Naive thymus-derived CD4-positive, alpha-beta T cell (primary cell): ENCODE measurements at places on chromosomes 4 and X. TPM values are rescaled to one million over a fixed set of nuclear protein-coding genes. Genes with fewer than 3 reads are reported as not detected.

DNA sequence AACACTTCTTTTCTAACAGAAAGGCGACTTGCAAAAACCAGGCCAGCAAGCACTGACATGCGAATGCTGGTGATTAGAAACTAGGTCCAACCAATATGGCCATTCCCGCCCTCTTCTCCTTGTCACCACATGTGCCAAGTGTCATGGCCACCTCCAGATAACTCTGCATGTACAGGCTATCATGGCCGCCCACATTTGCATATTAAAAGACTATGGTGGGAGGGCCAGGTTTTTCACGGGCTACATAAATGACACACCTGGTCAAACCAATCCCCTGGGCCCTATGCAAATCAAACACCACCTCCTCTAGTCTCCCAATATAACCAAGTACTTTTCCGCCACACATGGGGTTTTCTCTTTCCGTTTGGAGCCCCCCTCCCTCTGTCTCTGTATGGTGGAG, 40.1 kb downstream of the NUDT11 start:
- no peaks in the 10 kb centered on the region for H3K36me3 ChIP-seq
- no peak for DNase-seq
- H3K27ac ChIP-seq, result no peak overlapping the region
- no peaks in the 10 kb centered on the region for H3K27me3 ChIP-seq

- H3K4me1 ChIP-seq, result no peaks in the 10 kb centered on the region
- no peak for DNase-seq
- no peak overlapping the region for H3K4me3 ChIP-seq
- H3K27me3 ChIP-seq, result no peaks in the 10 kb centered on the region
Measured at GRCh38 chr4:108426493-108426892, 193.9 kb upstream of the RPL34 start.

- H3K27me3 ChIP-seq, result no peaks in the 10 kb centered on the region
- H3K27ac ChIP-seq, result no peak overlapping the region
- H3K4me3 ChIP-seq, result no peak overlapping the region
- H3K36me3 ChIP-seq, result no peaks in the 10 kb centered on the region
- DNase-seq, result no peak
Measured at GRCh38 chr4:141140391-141141200, 7.3 kb upstream of the RNF150 start.

DNA sequence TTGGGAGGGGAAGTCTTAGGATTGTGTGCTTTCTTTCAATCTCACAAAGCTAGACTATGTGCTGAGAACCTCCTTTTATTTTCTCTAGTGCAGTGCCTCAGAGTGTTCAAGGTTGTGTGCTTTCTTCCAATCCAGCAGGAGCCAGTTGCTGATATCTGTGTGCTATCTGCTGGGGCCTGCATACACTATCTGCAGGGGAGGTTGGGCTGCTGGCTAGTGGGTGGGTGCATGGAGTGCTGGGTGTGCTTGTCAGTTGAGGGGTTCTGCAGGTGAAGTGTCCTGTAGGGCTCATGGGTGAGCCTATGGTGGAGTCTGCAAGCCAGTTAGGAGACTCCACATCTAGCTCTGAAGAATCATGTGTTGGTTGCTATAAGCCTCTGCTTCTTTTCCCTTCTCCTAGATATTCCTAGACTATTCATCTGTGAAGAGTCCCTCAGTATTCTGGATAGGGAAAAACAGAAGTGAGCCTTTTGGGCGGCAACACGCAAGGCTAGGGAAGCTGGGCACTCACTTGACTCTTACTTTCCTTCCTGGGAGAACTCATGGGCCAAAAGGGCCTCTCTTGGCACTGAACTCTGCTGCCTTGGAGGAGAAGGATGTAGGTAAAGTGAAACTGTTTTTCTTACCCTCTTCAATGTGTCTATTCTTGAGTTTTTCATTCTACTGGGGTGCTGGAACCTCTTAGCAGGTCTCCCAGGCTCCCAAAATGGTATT, 8.0 kb upstream of the CISD2 start:
- H3K36me3 ChIP-seq, result no peaks in the 10 kb centered on the region
- no peak overlapping the region for H3K4me3 ChIP-seq
- no peak for DNase-seq
- H3K27ac ChIP-seq, result no peak overlapping the region
- no peaks in the 10 kb centered on the region for H3K4me1 ChIP-seq

- H3K27me3 ChIP-seq, result no peaks in the 10 kb centered on the region
- DNase-seq, result no peak
- no peaks in the 10 kb centered on the region for H3K4me1 ChIP-seq
- no peak overlapping the region for H3K27ac ChIP-seq
- no peak overlapping the region for H3K4me3 ChIP-seq
Measured at GRCh38 chrX:20224814-20225487, 41.8 kb downstream of the RPS6KA3 start.

- H3K27ac ChIP-seq, result no peak overlapping the region
- H3K36me3 ChIP-seq, result no peaks in the 10 kb centered on the region
- H3K4me3 ChIP-seq, result no peak overlapping the region
Measured at GRCh38 chrX:109990582-109991276, 12.2 kb upstream of the TMEM164 start.

- no peaks in the 10 kb centered on the region for H3K36me3 ChIP-seq
- DNase-seq, result no peak
- no peak overlapping the region for H3K4me3 ChIP-seq
- H3K4me1 ChIP-seq, result peaks cover 13% of the 10 kb centered on the region
- H3K27me3 ChIP-seq, result no peaks in the 10 kb centered on the region
Measured at GRCh38 chrX:139816204-139816603, 108.2 kb upstream of the MCF2 start.

GRCh38 chr4:56206258-56206657, 181.0 kb downstream of the AASDH start:
- no peak overlapping the region for H3K4me3 ChIP-seq
- H3K27me3 ChIP-seq, result no peaks in the 10 kb centered on the region
- H3K36me3 ChIP-seq, result no peaks in the 10 kb centered on the region
- no peak for DNase-seq
- no peaks in the 10 kb centered on the region for H3K4me1 ChIP-seq
- no peak overlapping the region for H3K27ac ChIP-seq

DNA sequence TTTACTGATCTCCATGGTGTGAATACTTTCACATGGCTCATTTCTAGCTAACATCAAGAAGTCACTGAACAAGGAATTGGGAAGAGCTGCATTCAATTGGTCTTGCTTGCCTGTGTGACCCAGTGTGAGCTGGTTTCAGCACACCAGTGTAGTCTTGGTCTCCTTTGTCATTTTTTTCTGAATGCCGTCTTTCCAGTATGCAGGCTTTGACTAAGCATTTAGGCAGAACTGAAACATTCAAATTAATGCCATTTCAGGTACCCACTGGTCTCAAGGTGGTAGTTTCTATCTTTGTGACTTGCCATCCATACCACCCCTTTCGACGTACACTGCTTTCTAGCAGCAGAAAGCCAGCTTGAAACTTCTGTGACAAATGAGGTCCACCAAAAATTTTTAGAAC, 550.5 kb upstream of the BOD1L1 start:
- DNase-seq, result no peak
- no peak overlapping the region for H3K4me3 ChIP-seq
- no peaks in the 10 kb centered on the region for H3K27me3 ChIP-seq
- peaks cover 16% of the 10 kb centered on the region for H3K4me1 ChIP-seq
- H3K27ac ChIP-seq, result peak overlapping the region; percentile 52

DNA sequence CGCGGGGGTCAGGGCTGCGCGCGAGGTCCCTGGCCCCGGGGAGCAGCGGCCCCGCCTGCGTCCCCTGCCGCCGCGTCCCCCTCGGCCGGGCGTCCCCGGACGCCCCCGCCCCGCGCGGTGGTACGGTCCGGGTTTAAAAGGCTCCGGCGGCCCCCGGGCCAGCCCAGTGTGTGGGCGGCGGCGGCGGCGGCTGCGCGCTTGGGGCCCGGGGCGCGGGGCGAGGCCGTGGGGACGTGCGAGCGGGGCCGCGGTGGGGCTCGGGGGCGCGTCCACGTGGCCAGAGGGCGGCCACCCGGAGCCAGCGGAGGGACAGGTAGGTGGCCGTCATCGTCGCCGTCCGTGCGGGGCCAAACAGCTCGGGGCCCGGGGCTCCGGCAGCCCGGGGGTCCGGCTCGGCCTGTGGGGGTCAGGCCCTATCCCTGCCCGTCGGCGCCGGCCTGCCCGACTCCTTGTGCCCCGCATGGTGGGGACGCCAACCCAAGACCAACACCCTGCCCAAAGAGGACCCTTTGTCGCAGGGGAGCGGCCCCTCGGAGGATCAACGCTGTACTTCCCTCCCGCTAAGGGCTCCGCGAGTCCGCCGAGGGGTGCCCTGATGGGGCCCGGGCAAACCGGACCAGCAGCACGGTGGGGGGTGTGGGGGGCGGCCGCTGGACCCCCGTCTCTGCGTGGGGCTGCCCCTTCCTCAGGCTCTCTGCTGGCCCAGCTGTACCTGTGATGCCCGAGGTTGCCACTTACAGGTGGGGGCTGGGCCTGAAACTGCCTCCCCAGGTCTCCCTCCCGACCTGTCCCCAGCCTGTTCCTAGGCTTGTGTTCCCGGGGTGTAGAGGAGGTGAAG, at the start of gene PLXNA3:
Gene PLXNA3, plus strand, starts transcription at position 166 of the 838 bp plus-strand sequence. CDS start 1,903 bp downstream, outside the sequence.
- peak; percentile 74 for DNase-seq
- H3K27ac ChIP-seq, result peak within 1 kb of the TSS; percentile 70
- H3K27me3 ChIP-seq, result no peaks in the 10 kb centered on the region
- peak within 1 kb of the TSS; percentile 45 for H3K4me3 ChIP-seq

DNA sequence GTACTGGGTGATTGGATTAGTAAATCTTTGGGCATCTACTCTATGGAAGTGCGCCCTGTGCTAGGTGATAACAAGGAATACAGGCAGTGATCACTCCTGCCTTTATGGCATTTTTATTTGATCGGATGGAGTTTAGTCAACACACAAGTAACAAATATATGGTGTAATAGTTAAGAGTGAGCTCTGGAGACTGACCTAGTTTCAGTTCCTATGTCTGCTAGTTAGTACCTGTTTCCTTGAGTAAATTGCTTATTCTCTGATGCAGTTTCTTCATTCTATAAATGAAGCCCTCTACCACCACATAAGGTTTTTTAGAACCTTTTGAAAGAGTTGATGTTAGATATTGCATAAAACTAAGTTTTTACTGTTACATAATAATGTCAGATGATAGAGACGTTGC, 134.6 kb downstream of the KDM6A start:
- no peak overlapping the region for H3K4me3 ChIP-seq
- no peak overlapping the region for H3K27ac ChIP-seq
- peaks cover 4% of the 10 kb centered on the region for H3K4me1 ChIP-seq

CSAG2 gene
- not detected for total RNA-seq

KCND1 gene
- 4.3 and 5.8 TPM in 2 replicates for total RNA-seq

FAM184B gene
- total RNA-seq, result 0.08 TPM

PDE6B gene
- 18.0 TPM for total RNA-seq

LRIT3 gene
- total RNA-seq, result 0.18 and 0.19 TPM in 2 replicates
